ENCODE measurements at places on chromosomes 16 and 17.
A peak's percentile ranks its signal among the peaks of the same experiment; 100 is the strongest.

DNA sequence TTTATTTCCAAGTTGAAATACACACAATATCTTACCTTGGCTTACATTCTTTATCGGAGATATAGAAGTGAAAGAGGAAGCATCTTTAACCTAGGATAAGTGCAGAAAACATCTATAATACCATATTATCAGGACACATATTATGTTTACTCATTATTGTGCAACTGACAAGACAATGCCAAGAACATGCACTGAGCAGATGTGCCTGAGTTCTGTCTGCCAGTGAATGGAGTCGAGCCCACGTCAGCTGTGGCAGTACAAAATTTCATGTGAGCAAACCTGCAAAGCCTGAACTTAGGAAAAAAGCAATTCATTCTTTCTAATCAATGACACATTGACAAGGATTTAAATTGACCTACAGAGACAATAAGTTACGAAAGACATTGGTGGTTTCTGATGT lies 154.4 kb downstream of the AXIN2 start:
- no peak for DNase-seq

- peak; percentile 62 for DNase-seq
Observed at GRCh38 chr16:85393674-85394451, 219.3 kb upstream of the GSE1 start.

GRCh38 chr16:66516509-66516807 lies 33.5 kb downstream of the TK2 start:
- no peak for DNase-seq

GRCh38 chr17:46766493-46767491 lies 51.7 kb downstream of the WNT3 start:
- DNase-seq = no peak

- no peak for DNase-seq
Observed at GRCh38 chr16:24423312-24423711, 116.1 kb upstream of the RBBP6 start.

Measured in stimulated activated CD4-positive, alpha-beta T cell treated with anti-CD3 and anti-CD28 coated beads, Interleukin-15, amount 100 ng/mL, for 48 hours (primary cell).